ENCODE measurements at places on chromosomes 6 and 20.

GRCh38 chr6:13916230-13916944, 8.4 kb upstream of the RNF182 start:
- no peak for DNase-seq

DNA sequence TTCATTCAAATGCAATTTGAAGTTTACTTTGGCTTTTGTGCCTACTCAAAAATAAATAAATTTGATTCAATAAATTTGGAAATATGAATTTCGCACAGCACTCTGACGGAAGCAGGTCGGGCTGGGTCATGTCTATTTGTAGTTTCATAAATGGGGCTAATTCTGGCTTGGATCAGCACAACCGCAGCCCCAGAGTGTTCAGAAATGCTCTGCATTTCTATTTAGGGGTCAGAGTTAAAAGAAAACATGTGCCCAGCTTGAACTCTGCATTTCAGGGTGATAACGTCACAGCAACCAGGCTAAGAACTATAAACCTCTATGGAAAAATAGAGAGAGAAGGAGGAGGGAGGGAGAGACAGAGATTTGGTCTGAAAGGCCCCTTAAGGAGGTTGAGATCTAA, 480.9 kb upstream of the NOX3 start:
- DNase-seq, result no peak

DNA sequence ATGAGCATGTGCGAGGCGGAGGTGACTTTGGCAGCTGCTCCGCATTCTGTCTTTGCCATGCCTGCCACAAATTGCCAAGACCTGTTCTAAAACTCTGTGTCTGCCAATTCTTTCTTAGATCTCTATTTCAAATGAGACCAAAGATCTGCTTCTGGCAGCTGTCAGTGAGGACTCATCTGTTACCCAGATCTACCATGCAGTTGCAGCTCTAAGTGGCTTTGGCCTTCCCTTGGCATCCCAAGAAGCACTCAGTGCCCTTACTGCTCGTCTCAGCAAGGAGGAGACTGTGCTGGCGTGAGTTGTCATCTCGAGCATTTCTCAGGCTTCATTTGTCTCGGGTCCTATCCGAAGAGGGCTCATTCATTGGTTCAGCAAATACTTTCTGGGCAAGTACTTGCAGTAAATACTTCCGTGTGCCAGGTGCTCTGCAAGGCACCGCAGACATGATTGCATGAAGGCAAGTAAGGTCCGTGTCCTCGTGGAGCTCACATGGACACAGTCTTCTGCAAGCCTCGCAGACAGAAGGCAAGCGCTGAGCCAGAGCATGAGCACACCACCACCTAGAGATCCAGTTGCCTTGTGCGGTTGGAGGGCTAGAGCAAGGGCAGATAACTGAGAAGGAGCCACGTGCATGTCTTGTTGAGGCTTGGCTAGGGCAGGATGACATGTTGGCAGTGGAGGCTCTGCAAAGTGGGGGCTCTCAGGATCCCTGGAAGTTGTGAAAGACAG, 19.7 kb upstream of the MROH8 start:
- no peak for DNase-seq

- DNase-seq, result peak; percentile 88
Observed at GRCh38 chr6:82072121-82072521, 175.4 kb downstream of the IBTK start.

GRCh38 chr6:112117554-112117953, 30.2 kb downstream of the FAM229B start:
- no peak for DNase-seq

- no peak for DNase-seq
Observed at GRCh38 chr6:38797391-38797790, 82.3 kb downstream of the DNAH8 start.

DNA sequence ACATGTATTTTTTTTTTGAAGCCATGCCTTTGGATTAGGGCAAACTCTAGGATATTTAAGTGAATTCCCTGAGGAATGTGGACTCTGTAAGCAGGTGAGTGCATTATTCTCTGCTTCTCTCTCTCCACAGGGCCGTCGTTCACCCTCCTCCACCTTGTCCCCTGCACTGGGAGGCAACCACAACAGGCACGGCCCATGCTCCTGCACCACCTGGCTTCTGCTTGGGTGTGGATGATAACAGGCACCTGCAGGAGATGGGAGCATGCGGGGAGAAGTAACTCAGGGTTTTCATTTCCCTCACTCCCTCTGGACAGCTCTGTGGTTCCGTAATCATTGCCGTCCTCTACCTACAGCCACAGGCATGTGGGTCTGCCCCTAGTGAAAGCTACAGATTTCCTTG, 43.4 kb downstream of the HLA-C start:
- no peak for DNase-seq

DNA sequence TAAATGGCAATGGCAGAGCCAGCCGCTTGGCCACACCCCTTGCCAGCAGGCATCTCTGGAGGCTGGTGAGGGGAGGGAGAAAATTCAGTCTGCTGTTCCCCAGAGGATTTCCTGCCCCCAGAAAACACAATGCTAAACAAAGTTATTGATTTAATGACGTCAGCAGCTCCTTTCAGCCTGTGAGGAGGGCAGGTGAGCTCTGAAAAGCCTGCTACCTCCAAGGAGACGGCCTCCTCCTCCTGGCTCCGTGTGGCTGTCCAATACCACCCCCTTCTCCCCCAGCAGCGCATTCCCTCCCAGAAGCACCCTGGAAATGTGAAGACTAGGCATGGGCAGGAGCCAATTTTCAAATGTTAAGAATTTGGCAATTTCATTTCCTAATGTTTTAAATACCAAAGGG, 393.1 kb downstream of the ZFAND3 start:
- DNase-seq, result peak; percentile 72

DNA sequence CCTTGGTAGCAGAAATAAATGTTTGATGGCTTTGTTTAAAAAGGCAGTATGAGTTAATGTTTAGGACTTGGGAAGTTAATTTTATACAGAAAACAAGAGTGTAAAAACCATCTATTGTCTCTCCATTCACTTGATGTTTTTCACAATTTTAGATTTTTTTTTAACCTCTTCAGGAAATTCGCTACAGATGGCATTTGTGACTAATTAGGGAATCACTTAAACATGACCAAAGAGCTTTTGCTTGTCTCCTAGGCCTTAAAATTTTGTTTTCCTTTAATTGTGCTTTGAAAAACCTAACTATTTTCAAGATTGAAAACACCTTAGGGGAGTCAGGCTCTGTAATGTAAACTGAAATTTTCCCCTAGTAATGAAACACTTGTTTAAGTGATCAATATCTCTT, 17.3 kb downstream of the TULP4 start:
- DNase-seq, result no peak

DNA sequence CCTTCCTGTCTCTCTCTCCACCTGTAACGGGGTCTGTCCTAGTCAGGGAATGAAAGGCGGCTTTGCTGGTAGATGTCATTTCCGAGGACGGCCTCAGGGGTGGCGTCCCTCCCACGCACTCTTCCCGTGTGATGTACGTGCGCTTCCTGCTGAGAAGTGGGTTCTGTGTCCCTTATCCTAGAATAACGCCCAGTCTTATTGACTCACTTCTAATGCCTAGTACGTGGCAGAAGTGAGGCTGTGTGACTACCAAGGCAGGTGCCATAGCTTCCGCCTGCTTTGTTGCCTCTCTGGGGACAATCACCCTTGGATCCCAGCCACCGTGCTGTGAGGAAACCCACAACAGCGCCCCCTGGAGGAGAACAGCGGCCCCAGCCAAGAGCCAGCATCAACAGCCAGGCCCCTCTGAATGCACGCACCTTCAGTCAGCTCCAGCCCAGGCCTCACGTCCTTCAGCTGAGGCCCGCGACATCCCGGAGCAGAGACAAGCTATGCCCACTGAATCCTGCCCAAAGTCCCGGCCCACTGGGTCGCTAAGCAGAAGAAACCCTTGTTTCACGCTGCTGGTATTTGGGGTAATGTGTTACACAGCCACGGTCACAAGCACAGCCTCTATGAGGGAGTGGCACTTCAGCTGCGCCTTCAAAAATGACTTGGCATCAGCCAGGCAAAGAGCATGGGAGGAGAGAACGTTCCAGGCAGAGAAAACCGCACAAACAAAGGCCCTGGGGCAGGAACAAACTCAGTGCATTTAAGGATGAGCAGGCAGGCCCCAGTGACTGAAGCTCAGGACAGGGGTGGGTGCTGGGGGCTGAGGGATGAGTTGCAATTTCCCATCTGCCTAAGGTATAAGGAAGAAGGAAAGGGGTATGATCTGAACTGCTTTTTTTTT, 224.2 kb downstream of the NFATC2 start:
- peak; percentile 63 for DNase-seq

DNA sequence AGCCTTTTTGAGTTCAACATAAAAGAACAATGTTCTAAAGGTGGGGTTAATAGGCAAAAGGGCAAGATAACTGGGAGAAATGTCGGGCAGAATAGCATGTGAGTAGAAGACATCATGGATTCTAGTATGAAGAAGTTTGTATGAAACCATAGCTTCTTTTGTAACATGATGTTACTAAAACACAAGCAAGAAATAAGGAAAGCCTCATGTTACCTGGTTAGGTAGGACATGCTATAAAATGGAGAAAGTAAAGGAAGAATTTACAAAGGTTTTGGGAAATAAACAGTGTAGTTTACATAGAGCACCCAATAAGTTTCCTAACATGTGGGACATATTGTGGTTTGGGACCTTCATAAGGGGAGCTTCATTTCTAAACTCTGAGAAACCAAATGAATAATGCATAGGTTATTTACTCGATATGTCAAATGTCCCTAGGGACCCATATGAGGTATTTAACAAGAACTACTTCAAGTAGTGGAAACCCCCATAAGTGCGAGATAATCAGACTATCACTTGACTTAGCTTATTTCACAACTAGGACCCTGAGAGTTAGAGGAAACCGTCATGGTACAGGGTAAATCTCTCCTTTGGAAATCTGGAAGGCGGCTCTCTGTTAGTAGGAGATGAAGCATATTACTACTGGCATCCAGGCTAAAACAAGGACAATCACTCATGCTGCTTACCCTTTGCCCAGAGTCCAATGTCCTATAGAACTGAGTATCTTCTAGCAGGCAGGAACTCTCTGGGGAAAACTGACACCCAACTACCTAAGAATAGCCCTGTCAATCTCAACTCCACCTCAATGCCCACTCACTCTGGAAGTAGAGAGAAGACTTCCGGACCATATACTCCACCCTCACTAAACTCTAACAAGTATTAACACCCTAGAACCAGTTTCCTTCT, 57.5 kb downstream of the ILRUN start:
- DNase-seq, result no peak

DNA sequence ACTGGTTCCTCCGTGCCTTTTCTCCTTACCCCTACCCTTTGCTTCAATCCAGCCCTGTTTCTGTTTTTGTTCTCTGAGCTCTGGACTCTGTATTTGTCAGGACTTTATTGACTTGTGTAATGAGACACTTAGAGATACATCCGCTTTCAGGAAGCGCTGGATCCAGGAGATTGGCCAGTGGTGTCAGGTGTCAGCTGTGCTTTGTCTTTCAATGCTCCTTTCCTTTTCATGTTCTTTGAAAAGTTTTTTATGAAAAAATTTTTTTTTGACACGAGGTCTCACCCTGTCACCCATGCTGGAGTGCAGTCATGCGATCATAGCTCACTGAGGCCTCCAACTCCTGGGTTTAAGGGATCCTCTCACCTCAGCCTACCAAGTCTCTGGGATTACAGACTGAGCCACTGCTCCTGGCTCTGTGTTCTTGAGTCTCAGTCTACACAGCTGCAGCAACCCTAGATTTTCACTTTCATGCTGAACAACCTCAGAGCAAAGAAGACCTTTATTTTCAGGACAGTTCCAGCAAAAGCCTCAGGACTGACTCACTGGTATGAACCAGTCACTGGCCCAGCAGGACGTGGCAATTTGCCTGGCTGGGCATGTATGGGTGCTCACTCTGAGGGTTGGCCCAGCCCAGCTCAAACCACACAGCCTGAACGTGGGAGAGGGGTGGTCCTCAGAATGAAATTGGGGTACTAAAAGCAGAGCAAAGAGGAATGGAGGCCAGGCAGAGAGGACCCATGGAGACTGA, 108.5 kb downstream of the DHX35 start:
- DNase-seq, result no peak

- DNase-seq, result no peak
Observed at GRCh38 chr6:141033101-141033500, 1099.6 kb upstream of the GJE1 start.

- peak; percentile 23 for DNase-seq
Observed at GRCh38 chr6:24431045-24431451, 28.3 kb downstream of the MRS2 start.

DNA sequence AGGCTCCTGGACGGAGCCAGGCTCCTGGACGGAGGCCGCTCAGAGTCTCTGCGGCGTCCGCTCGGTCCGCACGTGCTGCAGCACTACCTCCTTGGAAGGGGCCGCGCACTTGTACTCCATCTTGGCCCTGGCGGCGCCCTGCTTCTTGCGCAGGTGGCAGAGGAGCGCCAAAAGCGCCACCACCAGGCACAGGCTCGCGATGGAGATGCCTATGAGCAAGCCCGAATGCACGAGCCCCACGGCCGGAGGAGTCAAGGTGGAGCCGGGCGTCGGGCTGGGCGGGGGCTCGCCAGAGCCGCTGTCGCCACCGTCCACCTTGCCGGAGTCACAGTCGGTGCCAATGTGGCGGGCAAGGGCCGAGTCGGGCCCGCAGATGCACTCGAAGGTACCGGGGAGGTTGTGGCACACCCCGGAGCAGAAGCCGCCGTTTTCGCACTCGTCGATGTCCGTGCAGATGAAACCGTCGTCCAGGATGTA, 1.7 kb downstream of the THBD start:
- no peak for DNase-seq

GRCh38 chr6:126718600-126719327, 378.8 kb downstream of the CENPW start:
- no peak for DNase-seq

DNA sequence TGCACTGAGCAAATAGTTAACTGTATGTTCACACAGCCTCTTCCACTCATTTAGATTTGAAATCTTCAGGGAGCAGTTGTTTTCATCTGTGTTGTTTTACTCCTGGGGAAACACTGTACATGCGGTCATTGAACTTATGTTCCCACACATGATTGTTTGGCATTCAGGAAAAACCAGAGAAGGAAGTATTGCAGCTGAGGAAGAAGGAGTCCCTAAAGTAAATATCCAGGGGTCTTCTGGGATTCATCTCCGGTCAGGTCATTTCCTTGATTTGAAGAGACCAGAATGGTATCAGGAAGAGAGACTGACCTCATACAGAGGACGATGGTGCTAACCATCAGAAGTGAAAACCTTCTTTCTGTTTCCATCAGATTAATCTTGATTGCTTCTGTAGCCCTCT, 52.5 kb downstream of the DCBLD1 start:
- no peak for DNase-seq

DNA sequence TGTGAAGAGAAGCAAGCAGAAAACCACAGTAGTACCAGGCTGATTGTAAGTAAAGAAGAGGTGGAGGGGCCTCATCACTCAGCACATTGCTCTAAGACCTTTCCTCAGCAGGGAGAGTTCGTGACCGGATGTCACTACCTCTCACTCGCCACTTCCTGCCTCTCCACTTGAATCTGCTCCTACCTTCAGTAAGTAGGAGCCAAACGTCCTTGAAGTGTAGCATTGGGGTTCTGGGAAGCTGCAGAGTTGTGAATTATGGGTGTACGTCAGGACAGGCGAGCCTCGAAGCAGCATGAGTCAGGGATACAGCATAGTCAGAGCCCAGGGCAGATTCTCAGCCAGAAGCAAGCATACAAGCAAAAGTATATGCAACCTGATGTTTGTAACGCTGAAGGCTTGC, 224.9 kb downstream of the PHACTR1 start:
- DNase-seq, result no peak

All from NCI-H1105 (cell line).